T1000 (cell line): ENCODE measurements at places on chromosomes 2 and 18.

DNA sequence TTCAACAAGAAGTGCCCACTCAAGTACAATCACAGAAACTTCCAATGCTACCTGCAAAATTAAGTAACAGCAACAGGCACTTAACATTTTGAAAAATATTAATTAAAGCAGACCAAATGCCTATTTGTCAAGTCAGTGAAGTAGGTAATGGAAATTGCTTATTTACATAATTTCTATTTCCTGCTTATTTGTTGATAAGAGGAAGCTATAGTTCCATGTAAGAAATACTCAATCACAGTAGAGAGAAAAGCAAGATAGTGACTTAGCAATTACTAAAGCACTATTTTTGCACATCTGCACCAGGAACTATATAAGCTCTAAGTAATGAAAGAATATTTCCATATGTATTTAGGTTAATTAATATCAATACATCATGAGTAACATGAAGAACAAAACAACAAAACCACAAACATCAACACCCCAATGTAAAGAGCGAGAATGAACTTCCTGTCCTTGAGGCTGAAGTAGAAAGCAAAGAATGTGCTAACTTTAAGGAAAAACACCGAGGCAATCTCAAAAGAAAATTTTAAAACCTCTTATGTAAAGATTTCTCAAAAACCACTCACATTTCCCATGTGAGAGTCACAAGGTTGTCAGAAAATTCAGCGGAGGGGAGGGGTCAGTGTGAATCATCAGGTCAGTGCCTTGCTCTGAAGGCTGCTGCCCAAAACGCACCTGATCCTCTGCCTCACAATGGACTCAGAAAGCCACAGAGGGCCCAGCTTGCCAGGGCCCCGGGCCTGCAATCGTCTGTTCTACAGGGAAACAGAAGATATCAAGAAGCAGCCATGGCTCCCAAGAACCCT is 12.5 kb downstream of the NPC1 start:
- no peak for DNase-seq

GRCh38 chr18:61034580-61034979 is 298.6 kb upstream of the CDH20 start:
- no peak for DNase-seq

DNA sequence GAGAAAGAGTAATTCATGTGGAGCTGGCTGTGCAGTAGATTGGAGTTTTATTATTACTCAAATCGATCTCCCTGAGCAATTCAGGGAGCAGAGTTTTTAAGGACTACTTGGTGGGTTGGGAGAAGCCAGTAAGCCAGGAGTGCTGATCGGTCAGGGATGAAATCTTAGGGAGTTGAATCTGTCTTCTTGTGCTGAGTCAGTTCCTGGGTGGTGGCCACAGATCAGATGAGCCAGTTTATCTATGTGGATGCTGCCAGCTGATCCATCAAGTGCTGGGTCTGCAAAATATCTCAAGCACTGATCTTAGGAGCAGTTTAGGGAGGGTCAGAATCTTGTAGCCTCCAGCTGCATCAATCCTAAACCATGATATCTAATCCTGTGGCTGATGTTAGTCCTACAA is 17.0 kb upstream of the UGT1A8 start:
- no peak for DNase-seq

DNA sequence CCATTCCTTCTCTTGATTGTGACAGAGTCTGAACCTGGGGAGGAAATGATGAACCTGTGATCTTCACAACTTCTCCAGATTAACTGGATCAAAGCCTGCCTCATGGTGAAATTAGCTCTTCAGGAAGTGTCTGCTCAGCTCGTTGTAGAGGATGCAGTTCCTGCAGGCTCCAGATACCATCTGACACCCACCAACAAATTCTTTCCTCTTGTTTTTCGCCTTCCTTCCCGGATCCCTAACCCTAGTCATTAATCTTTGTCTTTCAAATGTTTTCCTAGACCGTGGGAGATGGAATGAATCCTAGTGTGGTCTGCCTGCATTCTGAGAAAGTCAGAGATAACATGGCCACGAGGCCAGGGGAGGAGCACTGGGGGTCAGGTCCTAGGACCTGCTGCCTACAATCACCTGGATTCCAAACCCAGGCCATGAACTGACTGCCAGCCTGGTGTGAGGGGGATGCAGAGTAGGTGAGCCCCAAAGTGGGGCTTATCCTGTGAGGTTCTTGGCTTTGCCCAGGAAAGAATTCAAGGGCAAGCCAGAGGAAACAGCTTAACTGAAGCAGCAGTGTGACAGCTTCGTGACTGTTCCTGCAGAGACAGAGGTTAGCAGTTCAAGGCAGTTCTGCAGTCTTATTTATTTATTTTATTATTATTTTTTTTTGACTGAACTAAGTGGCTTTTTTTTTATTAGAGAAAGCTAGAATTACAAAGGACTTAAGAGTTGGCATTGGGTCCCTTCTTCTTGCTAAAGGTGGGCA is 67.8 kb downstream of the DIPK1C start:
- DNase-seq, result no peak

DNA sequence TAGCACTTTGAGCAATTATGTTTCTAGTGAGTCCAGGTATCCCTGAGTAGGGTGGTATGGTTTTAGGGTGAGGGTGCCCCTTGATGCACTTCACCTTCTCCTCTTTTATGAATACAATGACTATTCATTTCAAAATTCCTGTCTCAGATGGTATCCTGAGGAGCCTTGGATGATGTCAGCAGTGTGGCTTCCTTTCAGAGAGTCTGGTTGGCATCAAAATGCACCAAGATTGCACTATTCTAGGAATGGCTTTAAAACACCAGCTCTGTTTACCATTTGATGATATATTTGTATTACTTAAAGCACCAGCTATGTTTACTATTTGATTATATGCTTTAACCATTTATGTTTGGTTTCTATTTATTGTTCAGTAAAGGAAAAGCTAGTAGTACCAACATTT is 141.0 kb downstream of the FMNL2 start:
- no peak for DNase-seq

- DNase-seq, result no peak
Observed at GRCh38 chr18:23578891-23579653, 7.2 kb downstream of the NPC1 start.

DNA sequence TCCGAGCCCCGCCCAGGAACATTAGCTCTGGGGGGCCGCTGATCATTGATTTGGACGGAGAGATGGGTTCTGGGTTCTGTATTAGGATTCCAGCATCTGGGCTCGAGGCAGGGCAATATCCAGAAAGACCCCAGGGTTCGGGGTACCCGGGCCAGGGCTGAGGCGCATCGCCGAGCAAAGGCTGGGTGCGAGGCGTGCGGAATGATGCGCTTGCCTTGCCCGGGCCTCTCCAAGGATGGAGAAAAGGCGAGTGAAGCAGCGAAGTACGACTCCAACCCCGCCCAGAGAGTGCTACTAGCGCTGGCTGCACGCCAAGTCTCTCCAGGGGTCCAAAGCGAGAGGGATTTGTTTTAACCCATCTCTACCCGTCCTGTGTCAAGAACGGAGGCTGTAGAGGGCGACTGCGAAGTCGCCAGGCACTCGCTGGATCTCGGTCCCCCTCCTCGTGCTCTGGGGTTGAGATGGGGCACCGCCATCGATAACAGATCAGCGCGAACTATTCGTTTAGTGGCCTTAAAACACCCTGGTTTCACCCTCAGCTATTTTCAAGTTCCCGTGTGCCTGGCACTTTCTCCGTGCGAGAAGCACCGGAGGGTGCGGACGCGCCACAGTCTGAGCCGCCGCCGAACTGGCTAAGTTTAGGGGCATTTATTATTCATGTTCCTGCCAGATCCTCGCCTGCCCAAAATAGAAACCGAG is 1.9 kb downstream of the ADCYAP1 start:
- no peak for DNase-seq

- DNase-seq, result no peak
Observed at GRCh38 chr2:65737452-65738011, 305.1 kb upstream of the SPRED2 start.

- DNase-seq, result no peak
Observed at GRCh38 chr2:10330700-10331026, 28.0 kb downstream of the HPCAL1 start.

- no peak for DNase-seq
Observed at GRCh38 chr2:122001441-122001874, 246.0 kb downstream of the TSN start.

DNA sequence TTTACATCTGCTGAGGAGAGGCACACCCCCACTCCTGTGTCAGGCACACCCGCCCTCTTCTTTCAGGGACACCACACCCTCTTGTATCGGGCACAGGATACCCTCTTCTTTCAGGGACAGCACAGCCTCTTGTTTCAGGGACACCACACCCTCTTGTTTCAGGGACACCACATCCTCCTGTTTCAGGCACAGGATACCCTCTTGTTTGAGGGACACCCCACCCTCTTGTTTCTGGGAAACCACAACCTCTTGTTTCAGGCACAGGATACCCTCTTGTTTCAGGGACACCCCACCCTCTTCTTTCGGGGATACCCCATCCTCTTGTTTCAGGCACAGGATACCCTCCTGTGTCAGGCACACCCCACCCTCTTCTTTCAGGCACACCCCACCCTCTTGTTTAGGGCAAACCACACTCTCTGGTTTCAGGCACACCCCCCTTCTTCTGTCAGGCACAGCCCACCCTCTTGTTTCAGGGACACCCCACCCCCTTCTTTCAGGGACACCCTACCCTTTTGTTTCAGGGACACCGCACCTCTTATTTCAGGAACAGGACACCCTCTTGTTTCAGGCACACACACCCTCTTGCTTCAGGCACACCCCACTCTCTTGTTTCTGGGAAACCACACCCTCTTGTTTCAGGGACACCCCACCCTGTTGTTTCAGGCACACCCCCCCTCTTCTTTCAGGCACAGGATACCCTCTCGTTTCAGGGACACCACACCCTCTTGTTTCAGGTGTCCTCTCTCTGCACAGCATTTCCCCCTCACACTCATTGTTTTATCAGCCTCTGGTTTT is 96.2 kb downstream of the TPO start:
- no peak for DNase-seq

DNA sequence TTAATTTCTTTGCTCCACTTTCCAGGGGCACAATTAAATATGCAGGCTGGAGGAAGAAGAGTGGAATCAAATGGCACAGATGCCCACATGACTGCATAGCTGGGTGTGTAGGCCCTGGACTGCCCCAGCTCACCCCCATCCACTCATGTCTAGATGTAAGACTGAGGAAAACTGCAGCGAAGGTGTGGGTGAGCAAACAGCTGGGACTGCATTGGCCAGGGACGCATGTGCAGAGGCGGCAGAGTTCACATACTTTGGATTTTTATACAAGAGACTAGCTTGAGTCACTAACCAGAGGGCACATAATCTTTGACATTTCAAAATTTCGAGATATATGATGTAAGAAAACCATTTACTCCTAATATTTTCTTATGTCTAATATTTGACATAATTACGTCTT is 60.1 kb downstream of the SPIRE1 start:
- DNase-seq, result peak; percentile 23

DNA sequence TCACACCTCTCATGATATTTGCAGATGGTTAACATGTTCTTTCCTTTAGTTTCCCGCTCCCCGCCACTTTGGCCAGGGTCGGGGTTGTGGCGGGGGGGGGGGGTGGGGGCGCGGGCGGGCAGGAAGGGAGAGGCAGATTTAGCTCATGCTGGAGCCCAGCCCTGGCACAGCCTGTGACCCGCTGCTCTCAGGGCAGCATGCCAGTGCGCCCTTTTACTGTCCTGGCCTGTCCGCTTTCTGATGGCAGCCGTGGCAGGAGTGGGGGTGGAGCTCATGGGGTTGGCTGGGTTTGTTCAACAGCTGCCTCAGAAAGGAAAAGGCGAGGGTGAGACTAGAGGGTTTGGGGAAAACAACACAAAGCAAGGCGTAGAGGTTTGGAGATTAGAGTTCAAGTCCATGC is 56.1 kb downstream of the TNP1 start:
- DNase-seq, result no peak

GRCh38 chr2:11984316-11985158 is 238.1 kb downstream of the LPIN1 start:
- DNase-seq, result no peak

GRCh38 chr2:220999356-220999755 is 572.7 kb downstream of the EPHA4 start:
- DNase-seq, result no peak

GRCh38 chr2:227383686-227384085 is 4.1 kb downstream of the SCYGR1 start:
- DNase-seq, result no peak

DNA sequence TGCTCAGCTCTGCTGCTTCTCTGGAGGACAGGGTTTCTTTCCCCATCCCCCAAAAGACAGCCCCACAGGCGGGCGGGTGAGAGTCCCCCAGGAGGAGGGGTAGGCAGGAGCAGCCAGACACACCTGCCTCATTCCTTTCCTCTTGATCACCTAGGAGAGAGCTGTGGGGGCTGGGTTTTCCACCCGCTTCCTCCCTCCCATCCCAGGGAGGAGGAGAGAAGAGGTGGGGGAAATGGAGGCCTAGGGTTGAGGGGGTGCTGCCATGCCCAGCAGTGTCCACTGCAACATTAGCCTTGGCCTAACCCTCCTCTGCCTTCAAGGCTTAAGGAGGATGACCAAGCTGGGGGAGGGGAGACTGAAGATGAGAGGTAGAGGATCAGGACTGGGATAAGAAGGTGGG is 14.7 kb downstream of the WNT10A start:
- DNase-seq, result no peak

- DNase-seq, result no peak
Observed at GRCh38 chr2:105129722-105130232, 91.9 kb downstream of the MRPS9 start.

- DNase-seq, result no peak
Observed at GRCh38 chr2:113341191-113341869, 62.6 kb upstream of the PAX8 start.

DNA sequence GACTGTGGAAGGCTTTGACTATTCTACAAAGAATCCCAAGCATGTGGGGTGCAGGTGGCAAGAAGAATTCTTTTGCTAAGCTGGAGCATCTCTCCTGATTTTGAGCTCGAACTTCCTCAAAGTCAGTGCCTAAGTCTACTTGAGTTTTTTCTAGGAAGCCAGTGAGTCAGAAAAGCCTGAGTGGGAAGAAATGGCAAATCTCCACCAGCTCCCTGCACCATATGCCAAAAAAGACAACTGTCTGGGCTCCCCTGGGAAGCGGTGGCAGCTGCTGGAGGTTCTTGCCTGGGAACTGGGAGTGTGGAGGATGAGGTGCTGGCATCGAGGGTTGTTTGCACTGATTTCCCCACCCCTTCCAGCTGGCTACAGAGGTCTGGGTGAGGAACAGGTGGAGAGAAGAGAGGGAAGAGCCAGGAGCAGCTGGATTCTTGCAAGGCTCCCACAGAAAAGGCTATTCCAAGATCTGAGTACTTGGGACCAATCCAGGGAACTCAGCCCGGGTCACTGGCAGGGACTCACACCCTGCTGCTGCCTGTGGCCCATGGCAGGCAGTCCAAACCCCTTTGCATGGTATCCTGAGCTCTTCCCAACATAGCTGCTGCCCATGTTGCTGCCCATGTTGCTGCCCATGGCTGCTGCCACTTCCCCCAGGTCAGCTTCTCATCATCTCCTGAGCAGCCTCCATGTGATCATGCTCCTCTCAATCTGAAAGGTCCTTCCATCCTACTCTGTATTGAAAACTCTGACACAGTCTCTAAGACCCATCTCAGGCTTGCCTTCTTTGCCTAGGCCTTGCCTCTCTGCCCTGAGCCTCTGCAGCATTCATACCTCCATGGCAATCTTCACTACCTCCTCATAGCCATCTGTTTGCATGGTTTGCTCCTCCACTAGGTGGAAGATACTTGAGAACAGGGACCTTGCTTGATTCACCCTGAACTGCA is 128.3 kb upstream of the SPATS2L start:
- DNase-seq, result no peak

GRCh38 chr18:48468151-48468550 is 59.0 kb upstream of the ZBTB7C start:
- no peak for DNase-seq

- no peak for DNase-seq
Observed at GRCh38 chr18:7980136-7980535, 413.0 kb downstream of the PTPRM start.
